Suprapubic skin (tissue), 4 donors: ENCODE measurements at places on chromosomes 11 and 22.

GRCh38 chr11:108902027-108902469 is 237.2 kb downstream of the DDX10 start:
- DNase-seq = no peak

DNA sequence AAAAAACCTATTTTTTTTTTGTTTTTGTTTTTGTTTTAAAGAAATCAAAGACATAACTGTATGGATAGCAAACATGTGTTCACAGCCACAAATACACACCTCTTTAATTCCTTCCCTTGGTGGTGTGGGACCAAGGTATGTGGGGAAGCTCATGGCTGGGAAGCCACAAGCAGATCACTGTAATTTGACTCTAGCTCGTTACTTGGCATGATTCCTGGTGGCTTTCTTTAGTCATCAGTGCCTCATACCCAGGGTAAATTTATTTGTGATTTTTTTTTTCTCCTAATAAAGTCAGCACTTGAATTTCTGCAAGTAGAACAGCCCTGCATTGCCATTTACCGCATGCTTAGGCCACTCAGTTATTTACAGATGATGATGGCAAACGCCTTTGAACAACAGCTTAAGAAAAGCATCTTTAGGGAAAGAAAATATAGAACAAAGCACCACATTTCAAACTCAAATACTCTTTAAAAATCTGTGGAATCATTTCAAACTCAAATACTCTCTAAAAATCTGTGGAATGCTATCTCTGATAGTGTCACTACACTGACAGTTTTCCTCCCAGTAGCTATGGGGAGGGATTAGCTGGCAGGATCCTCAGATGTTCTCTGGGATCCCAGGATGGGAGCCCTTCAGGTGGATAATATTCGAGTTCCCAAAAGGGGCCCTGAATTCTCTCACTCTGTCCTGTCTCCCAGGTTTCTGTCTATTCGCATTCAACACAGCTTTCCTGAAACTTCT is 687.2 kb downstream of the OPCML start:
- no peak for DNase-seq

- DNase-seq = no peak
Measured at GRCh38 chr11:11332141-11332710, 20.8 kb downstream of the CSNK2A3 start.

DNA sequence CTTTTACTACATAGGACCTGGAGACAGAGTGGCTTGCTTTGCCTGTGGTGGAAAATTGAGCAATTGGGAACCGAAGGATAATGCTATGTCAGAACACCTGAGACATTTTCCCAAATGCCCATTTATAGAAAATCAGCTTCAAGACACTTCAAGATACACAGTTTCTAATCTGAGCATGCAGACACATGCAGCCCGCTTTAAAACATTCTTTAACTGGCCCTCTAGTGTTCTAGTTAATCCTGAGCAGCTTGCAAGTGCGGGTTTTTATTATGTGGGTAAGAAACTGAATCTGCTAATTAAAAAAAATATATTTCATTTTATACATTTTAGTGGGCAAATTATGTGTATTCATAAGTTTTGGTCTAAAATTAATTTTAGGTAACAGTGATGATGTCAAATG is 7.8 kb downstream of the BIRC3 start:
- no peak for DNase-seq

DNA sequence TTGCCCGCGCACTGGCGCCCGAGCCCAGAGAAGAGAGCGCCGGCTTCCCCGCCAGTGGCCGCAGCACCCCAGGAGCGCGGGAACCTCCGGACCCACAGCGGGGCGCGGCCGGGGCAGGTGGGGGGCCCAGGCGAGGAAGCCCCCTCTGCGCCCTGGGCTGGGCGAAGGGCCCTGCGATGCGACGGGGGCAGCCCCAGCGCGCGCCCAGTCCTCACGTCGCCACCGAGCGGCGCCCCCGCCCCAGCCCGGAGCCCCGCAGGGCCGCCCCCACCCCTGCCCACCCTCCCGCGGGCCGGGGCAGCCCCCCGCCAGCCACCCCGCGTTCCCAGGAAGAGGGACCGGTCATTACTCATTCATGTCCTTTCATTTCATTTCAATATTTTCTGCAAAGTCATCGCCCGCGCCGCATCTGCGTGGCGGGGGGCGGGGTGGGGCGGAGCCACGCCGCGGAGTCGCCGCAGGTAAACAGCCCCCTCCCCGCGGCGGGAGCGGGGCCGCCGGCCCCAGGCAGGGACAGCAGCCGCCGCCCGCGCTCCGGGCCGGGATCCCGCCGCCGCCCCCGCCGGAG is 673 bp upstream of the PANX2 start:
- DNase-seq = no peak

DNA sequence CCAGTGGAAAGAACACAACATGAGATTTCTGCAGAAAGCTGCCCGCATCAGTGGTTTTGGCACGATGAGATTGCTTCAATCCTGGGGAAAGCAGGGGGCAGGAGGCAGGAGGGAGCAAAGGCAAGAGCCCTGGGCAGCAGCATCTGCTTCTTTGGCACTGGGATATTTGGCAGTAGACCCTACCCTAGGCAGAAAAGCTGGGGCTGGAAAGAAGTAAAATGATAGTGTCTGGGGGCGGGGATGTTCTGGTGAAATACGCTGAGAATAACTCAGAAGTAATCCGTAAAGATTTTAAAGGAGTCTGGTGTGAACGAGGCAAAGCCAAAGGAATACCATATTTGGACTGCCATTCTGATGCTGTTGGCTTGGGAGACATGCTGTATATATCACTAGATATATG is 62.0 kb downstream of the FAM76B start:
- DNase-seq = no peak

- no peak for DNase-seq
Measured at GRCh38 chr11:479311-479710, 27.7 kb downstream of the RNH1 start.

DNA sequence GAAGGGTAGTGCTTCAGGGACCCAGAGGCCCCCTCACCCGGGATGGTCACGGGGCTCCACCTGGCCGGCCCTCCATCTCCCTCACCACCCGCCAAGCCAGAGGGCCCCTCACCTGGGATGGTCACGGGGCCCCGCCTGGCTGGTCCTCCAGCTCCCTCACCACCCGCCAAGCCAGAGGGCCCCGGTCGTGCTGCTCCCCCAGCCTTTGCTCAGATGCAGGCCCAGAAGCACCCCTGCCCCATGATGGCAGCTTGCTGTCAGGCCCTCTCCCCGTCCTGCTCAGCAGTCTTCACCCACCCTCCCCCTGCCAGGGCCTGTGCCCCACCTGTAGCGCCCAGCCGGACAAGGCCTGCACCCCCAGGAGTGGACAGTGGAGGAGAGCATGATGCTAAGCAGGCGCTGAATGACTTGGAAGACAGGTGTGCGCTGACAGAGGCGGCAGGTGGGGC is 7.3 kb downstream of the DENND6B start:
- no peak for DNase-seq

DNA sequence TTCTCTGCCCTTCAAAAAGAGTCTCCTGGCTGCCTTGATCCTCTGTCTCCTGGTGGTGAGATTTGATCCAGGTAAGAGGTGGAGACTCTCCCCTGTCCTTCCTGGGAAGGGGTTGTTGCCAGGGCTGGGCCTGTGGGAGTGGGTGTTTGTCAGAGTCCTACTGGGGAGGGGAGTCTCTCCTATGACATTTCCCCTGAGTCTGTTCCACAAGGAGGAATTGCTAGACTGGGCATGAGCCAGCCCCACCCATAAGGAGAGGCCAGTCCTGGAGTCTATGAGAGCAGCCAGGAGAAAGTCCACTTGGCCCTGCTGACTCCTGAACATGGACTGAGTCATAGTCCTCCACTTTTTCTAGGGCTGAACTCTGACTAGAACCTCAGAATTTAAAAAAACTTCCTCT is 7.4 kb downstream of the PEX26 start:
- no peak for DNase-seq

DNA sequence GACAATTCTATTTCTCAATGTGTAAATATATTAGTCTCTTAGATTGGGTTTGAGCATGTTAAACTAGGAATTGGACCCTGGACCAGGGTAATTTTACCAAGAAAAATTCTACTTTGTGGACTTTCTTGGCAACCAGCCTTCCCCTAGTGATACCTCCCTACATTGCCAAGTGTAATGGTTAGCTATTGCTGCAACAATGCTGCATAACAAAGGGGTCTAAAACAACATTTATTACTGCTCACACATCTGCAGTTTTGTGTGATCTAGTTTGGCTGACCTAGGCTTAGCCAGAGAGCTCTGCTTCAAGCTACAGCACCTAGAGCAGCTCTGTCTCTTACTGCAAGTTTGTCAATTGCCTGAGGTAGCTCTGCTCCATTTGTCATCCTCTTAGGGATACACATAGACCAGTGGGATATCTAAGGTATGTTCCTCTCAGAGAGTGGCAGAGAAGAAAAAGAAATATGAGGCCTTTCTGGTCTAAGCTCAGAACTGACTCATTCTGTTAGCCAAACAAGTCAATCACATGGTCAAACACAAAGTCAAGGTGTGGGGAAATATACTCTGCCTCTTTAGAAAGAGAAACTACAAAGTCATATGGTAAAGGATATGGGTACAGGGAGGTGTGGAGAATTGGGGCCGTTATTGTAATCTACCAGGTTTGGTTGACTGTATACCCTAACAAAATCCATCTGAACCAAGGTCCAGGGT is 2.0 kb upstream of the LAYN start:
- no peak for DNase-seq

DNA sequence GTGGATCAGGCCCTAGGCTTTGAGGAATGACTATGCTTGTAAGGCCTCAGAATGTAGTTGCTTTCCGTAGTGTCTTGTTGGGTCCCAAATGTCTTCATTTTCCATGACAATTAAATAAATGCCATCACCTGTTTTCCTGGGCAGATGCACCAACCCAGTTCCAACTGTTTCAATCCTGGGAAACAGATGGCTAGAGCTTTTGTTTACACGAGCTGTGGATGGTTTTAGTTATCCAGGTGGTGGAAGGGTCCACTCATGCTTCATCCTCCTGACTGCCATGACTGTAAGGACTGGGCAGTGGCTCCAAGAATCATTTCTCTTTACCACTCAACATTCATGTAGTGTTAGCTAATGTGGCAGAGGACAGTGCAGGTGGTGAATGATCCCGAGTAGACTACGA is 8.6 kb downstream of the RCN1 start:
- DNase-seq = no peak

DNA sequence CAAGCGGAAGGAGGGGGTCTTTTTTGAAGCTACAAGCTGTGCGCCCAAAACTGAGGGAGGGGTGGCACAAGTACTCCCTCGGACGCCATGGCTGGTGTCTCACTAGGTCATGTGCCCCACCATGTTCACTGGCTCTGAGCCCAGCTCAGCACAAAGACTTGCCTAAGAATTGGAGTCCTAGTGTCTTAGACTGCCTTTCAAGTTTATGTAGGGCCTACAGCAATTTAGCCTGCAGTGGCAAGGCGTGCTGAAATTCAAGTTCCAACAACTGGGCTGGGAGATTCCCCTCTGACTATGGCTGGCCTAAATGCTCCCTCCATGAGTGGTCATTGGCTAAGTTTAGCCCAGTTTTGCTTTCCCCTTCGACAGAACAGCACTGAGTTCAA is 27.3 kb downstream of the FCHSD2 start:
- no peak for DNase-seq
